Omental fat pad (tissue), 4 donors: ENCODE measurements at places on chromosomes 2 and 18.

- DNase-seq = no peak
Observed at GRCh38 chr18:31102941-31103340, 720 bp upstream of the DSC2 start.

GRCh38 chr2:237434866-237435311 lies 20.9 kb upstream of the COL6A3 start:
- DNase-seq = no peak

DNA sequence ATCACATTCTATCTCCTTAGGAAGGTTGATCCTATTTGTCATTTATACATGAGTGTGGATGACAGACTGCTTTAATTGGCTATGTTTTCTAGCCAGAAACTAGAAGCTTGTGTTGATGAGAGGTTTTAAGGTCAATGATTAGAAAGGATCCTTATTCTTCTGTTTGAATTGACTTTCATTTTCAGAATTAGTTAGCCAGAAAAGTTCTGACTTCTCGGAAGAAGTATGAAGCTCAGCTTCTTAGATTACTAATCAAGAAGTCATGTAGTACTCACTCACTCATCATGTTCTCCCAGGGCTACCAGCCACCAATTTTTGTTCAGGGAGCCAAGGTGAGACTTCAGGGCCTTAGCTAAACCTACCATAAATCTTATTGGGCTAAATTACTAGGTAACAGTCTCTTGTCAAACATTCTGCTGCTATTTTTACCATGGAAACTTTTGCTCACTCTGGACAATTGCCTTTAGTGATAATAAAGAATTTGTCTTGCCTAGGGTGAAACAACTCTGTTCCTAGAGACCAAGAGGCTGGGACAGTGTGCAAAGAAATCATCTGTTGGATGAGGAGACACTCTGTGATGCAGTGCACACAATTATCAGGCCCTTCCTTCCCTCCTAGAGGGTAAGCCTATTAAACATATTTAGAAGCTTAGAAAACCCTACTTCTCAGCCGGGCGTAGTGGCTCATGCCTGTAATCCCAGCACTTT lies 111.6 kb upstream of the DNMT3A start:
- DNase-seq = no peak

DNA sequence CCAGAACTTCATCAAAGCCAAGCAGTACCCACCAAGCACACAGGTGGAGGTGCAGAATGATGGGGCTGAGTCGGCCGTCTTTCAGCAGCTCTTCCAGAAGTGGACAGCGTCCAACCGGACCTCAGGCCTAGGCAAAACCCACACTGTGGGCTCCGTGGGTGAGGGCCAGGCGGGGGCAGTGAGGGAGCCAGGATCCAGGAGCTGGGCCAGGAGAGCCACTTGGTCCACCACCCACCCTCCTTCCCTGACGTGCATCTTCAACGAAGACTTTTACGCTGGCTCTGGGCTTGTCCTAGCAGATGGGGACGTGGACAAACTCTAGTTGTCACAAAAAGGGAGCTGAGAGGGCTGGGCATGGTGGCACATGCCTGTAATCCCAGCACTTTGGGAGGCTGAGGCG lies 11.8 kb downstream of the VIL1 start:
- no peak for DNase-seq

DNA sequence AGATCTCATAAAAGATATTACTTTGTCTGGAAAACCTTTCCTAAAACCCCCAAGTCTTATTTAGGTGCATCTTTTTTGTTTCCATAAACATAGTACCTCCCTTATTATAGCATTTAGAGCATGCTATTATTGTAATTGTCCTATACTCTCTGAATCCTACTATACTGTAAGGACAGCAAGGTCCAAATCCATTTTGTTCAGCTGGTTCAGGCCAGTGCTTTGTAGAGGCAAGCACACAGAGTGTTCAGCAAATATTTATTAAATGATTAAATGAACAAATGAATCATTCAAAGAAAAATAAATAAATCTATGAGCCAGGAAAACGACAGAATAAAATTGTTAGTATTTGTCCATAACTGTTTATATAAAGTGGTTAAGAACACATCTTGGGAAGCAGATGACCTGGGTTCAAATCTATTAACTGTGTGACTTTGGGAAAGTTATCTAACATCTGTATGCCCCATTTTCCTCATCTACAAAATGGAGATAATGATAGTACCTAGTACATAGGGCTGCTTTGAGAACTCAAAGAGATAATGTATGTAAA lies 86.0 kb downstream of the COL3A1 start:
- no peak for DNase-seq

- DNase-seq = no peak
Observed at GRCh38 chr18:31783059-31783458, 22.4 kb upstream of the SLC25A52 start.

DNA sequence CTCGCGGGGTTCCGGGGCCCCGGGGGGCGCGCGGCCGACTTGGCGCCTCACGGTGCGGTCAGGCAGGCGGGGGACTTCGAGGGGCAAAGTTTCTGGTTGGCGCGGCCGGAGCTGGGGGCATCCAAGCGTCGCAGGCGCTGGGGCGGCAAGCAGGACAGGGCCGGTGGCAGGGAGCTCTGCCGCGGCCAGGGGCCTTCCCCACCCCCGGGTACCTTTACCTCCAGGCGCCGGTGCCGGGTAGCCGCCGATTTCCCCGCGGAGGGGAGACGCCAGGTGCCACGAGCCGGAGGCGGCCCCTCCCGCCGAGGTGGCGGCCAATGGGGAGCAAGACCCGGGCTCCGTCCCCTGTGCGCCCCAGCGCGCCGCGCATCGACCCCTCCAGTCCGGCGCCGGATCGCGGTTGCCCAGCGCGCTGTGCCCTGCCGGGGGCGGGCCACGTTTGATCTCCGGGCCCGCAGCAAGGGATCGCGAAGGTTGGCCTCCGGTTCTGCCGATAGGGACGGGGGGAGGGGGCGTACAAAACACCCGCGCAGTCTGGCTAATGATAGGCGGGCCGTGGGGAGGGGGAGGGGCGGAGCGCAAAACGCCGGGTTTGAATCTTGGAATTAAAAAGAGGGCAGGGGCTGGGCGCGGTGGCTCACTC lies at the start of gene ST8SIA5:
Gene ST8SIA5 (minus strand): TSS at position 495 of the 643 bp plus-strand sequence. CDS start 545 bp downstream, outside the sequence.
- no peak for DNase-seq

DNA sequence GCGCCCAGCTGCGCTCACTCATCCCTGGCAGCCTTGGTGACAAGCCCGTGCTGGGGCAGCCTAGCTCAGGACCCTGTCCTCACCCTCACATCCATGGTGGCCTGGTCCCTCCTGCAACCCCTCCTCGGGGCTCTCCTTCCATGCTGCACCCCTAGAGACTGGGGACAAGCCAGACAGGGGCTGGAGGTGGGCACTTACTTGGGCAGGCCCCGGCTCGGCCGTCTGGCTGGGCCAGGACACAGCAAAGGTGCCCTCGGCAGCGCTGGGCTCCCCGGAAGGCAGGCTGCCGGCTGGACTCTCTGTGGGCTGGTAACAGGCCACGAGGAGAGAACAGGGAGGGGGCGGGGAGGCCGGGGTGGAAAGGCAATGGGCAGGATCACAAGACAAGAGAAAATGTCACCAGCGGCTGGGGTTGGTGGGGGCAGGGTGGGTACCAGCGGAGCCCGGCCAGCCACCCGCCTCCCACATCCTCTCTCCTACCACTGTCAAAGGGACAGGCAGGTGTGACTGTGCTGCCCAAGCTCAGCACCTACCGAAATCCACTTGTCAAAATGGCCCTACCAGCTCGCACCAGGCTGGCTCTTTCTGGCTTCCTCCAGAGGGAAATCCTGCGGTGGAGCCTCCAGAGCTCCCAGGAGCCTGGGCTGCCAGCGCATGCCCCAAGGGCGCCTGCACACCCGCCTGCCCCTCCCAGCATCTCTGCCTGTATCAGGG lies 54.7 kb downstream of the BIN1 start:
- no peak for DNase-seq

GRCh38 chr2:40213071-40213470 lies 238.8 kb downstream of the SLC8A1 start:
- DNase-seq = no peak

DNA sequence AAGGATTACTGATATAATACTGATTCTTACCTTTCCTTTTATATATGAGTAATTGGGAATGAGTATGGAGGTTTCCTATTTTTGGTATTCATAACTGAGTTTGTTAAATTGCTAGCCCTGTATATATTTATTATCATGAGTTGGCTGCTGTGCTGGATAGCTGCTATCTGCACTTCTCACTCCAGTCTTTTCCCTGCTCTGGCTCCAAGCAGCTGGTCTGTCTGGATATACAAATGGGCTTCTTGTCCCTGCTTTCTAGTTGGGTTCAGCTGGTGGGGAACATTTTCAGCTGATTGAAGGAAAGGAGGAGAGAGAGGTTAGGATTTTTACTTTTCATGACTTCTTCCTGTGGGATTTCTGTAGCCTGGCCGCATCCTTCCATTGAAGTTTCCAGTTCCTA lies 41.2 kb downstream of the AGFG1 start:
- DNase-seq = no peak

DNA sequence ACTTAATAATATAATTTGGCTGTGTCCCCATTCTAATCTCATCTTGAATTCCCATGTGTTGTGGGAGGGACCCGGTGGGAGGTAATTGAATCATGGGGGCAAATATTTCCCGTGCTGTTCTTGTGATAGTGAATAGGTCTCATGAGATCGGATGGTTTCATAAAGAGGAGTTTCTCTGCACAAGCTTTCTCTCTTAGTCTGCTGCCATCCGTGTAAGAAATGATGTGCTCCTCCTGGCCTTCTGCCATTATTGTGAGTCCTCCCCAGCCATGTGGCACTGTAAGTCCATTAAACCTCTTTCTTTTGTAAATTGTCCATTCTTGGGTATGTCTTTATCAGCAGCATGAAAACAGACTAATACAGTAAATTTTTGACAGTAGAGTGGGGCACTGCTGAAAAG lies 102.5 kb upstream of the LTBP1 start:
- no peak for DNase-seq
